Uterus (tissue), 4 donors: ENCODE measurements at places on chromosomes 13 and 19. TPM values are rescaled to one million over a fixed set of nuclear protein-coding genes. Genes with fewer than 3 reads are reported as not detected.

- no peak for DNase-seq
Measured at GRCh38 chr19:28990522-28990921, 222.4 kb downstream of the UQCRFS1 start.

DNA sequence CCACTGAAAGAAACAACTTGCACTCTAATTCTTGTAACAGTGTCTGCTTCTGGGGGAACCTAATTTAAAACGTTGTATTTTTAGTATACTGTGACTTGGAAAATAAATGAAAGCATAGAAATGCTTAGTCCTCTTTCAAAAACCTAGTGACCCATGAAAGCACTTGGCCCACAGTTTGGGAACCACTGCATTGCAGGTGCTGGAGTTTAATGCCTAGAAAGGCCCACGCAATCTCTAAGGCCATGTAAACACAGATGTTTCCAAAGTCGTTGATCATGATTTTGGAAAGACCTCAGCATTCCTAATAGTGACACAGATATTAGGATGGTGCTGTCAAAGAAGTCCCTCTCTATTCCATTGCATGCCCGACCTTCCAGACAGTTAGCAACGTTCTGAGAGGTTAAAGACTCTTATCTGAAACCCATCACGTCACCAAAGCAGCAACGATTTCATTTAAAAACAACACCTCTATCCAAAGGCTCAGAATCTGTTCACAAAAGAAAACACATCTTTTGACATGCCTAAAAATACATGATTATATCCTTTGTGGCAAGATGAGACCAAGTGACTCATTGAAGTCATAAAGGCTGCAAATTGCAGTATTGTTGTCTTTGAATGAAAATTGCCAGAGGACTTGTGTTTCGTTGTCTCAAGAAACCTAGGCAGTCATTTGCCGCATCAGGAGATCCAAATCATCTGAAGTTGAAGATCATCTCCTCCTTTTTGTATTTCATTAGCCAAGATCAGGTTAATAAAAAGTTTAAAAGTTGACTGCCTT, 328.0 kb upstream of the ZNF507 start:
- DNase-seq, result peak; percentile 55

DNA sequence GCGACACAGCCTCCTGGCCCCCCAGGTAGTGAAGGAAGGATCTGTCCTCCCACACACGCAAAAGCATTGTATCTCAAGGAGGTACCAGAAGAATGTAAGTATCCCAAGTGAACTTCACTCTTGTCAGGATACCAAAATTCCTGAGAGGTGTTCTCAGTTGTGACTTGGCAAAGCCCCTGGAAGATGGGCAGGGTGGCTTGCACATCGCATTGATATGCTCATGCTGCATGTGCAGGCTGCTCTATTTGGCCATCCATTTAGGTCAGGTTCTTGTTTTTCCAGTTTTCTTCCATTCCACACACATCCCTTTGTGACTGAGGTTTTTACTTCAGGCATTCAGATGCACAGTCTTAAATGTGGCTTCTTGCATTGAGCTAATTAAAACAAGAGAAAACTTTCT, 382.8 kb downstream of the FOXO1 start:
- DNase-seq, result no peak

- DNase-seq, result no peak
Measured at GRCh38 chr13:105341758-105342157, 1193.7 kb downstream of the EFNB2 start.

DNA sequence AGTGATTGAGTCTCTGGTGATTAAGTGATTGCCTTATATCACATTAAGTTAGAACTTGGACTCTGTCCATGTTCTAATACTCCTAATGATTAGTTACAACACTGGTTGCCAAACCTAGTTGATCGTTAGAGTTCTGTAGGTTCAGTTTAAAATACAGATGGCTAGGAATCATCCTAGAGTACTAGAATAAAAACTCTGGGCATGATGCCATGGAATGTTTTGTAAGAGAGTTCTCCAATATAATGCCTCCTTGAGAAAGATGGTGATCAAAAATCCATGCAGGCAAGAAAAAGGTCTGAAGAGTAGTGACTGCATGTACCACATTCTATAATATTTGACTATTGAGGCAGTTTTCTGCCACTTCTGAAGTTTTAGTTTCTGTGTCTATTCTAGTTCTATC, 176.3 kb downstream of the GPC5 start:
- no peak for DNase-seq

GRCh38 chr13:78884571-78884970, 225.6 kb upstream of the OBI1 start:
- no peak for DNase-seq

DNA sequence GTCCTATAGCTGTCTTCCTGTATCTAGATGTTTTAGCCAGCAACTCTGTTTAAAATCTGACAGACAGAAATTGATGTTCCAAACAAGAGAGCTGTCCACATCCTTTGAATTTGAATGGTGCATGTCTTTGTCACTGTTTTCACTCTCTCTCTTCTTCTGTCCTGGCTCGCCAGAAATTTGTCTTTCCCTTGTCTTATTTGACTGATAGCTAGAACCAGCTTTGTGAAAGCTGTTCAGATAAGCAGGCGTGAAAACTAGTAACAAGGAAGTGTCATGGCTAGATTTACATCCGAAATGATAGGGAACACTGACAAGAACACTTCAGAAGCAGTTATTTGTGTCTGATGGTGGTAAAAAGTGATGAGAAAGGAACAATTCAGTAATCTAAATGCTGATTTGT, 354.9 kb upstream of the SLITRK1 start:
- no peak for DNase-seq

GRCh38 chr13:94093652-94094315, 385.7 kb downstream of the DCT start:
- DNase-seq, result no peak

GRCh38 chr13:90968166-90968904, 379.2 kb upstream of the MIR17HG start:
- DNase-seq, result no peak

- DNase-seq, result no peak
Measured at GRCh38 chr13:106117035-106117434, 418.4 kb downstream of the EFNB2 start.

DNA sequence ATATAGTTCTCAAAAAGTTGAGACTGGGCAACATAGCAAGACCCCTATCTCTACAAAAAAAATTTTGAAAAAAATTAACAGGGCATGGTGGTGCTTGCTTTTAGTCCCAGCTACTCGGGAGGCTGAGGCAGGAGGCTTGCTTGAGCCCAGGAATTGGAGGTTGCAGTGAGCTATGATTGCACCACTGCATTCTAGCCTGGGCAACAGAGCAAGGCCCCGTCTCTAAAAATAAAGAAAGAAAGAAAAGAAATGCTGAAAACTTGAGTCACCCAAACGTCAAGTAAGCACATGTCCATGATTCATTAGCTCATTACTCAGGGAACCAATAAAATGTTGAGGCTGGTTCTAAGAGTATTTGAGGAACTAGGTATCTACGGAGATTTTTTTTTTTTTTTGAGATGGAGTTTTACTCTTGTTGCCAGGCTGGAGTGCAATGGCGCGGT, 33.9 kb upstream of the SEMA6B start:
- no peak for DNase-seq

DNA sequence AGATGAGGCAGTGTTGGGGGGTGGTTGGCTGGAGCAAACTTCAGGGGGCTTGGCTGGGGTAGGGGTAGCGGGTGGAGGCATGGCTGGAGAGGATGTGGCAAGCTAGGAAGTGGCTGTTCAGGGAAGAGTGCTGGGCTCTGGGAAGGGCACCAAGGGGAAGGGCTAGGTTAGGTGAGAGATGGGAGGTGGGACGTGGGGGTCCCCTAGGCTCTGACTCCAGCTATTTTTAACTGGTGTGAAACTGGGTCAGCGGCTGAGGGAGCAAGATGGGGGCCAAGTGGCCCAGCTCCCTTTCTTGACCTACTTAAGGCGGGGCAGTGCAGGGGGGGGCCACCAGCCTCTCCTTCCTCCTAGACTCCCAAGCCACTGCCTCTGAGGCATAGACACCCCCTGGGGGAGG, 7.3 kb downstream of the KCNC3 start:
- no peak for DNase-seq

- no peak for DNase-seq
Measured at GRCh38 chr13:97327086-97327485, 105.0 kb downstream of the MBNL2 start.

DNA sequence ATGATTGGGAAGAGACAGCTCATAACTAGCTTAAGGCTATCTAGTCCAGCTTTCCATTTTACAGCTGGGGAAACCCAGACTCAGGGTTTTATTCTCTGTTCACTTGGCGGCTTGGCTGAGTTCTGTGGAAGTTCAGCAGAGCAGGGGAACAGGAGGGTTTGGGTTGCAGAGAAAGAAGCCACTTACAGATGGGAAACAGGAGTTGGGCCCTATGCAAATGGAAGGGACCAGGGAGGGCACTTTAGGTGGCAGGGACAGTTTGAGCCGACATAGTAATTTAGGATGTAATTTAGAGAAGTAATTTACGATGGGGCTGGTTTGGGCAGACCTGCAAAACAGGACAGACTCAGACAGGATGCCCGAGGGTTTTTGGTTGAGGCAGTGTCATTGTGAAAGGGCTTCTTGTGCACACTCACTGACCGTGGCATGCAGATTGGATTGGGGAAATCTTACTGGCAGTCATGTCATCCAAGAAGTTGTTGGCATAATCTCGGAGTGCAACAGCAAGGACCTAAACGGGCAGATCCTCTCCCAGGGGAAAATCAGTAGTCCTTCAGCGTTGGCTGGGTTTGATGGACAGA, 47.3 kb upstream of the GPR183 start:
- DNase-seq, result no peak

DNA sequence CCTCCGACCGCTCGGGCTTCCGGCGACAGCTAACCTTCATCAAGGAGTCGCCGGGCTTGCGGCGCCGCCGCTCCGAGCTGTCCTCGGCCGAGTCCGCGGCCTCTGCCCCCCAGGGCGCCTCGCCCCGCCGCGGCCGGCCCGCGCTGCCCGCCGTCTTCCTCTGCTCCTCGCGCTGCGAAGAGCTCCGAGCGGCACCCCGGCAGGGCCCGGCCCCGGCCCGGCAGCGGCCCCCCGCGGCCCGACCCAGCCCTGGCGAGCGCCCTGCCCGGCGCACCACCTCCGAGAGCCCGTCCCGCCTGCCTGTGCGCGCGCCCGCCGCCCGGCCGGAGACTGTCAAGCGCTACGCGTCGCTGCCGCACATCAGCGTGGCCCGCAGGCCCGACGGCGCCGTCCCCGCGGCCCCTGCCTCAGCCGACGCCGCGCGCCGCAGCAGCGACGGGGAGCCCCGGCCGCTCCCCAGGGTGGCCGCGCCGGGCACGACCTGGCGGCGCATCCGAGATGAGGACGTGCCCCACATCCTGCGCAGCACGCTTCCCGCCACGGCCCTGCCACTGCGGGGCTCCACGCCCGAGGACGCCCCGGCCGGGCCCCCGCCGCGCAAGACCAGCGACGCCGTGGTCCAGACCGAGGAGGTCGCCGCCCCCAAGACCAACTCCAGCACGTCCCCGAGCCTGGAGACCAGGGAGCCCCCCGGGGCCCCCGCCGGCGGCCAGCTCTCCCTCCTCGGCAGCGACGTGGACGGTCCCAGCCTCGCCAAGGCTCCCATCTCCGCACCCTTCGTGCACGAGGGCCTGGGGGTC, 9.6 kb downstream of the C19orf25 start:
- DNase-seq, result no peak

DNA sequence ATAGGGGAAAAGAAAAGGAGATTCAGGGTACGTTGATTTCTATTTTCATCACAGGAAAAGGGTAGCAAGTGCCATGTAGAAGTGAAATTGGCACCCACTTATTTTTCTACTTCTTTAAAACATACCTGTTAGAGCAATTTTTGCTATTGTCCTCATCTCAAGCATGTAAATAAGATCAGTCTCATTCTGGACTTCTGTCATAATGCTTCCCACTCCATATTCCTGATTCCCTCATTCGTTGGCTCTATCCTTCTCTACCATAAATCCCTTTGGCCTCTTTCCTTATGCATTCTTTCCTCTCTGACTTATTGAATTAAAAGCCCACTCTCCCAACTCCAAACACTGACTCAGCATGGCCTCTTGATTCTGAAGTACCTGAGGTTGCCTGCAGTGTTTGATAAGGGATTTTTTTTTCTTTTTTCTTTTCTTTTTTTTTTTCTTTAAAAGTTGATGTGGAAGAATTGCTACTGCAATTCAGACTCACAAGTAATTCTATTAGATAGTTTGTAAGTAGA, 465.7 kb downstream of the SLITRK6 start:
- DNase-seq, result no peak

GRCh38 chr19:13078897-13079541, 23.6 kb downstream of the LYL1 start:
- DNase-seq, result peak; percentile 73

DNA sequence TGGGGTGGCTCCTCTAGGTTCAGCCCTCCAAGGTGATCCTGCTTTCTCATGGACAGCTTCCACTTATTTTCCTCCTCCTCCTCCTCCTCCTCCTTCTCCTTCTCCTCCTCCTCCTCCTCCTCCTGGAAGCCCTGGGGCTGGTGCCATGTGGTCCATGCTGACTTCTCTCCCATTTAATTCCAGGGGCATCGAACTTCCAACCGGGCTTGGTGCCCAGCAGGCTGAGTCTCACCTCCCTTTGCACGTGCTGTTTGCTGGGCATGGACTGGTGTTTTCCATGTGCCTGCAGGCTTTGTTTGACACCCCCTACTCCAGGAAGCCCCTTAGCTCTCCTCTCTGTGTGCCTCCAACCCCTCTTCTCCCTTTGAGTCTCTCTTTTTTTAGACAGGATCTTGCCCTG, 3.7 kb downstream of the MAST3 start:
- no peak for DNase-seq

DACH1 gene
- total RNA-seq, result 55.1 TPM

BEST2 gene
- total RNA-seq, result not detected

CDX2 gene
- 0.29 TPM for total RNA-seq

R3HDM4 gene
- total RNA-seq, result 12.0 TPM

CGB7 gene
- not detected for total RNA-seq

CFAP97D2 gene
- not detected for total RNA-seq

APC2 gene
- total RNA-seq, result 0.12 TPM

ZFP14 gene
- total RNA-seq, result 7.4 TPM

OR1I1 gene
- not detected for total RNA-seq

ZNF439 gene
- 12.6 TPM for total RNA-seq

SBSN gene
- not detected for total RNA-seq

FPR3 gene
- 1.2 TPM for total RNA-seq
